ENCODE measurements at places on chromosomes 13 and 19. TPM values are rescaled to one million over a fixed set of nuclear protein-coding genes. Genes with fewer than 3 reads are reported as not detected.

The PAN3 gene
- 38.4 TPM for total RNA-seq

The ERICH4 gene
- not detected for total RNA-seq

The SOX1 gene
- total RNA-seq, result 1.7 TPM

The ACOD1 gene
- not detected for total RNA-seq

The ZNF525 gene
- 15.0 TPM for total RNA-seq

The CAPN12 gene
- 8.8 TPM for total RNA-seq

The ZFP14 gene
- 3.5 TPM for total RNA-seq

The CEACAM3 gene
- not detected for total RNA-seq

The SRRM5 gene
- 1.0 TPM for total RNA-seq

The PLPPR3 gene
- 5.1 TPM for total RNA-seq

The FBXW9 gene
- 10.6 TPM for total RNA-seq

GRCh38 chr19:8517551-8518442 lies 3.8 kb upstream of the ZNF414 start:
- no peak for DNase-seq

- DNase-seq, result no peak
Measured at GRCh38 chr13:112346899-112347229, 29.3 kb upstream of the SPACA7 start.

DNA sequence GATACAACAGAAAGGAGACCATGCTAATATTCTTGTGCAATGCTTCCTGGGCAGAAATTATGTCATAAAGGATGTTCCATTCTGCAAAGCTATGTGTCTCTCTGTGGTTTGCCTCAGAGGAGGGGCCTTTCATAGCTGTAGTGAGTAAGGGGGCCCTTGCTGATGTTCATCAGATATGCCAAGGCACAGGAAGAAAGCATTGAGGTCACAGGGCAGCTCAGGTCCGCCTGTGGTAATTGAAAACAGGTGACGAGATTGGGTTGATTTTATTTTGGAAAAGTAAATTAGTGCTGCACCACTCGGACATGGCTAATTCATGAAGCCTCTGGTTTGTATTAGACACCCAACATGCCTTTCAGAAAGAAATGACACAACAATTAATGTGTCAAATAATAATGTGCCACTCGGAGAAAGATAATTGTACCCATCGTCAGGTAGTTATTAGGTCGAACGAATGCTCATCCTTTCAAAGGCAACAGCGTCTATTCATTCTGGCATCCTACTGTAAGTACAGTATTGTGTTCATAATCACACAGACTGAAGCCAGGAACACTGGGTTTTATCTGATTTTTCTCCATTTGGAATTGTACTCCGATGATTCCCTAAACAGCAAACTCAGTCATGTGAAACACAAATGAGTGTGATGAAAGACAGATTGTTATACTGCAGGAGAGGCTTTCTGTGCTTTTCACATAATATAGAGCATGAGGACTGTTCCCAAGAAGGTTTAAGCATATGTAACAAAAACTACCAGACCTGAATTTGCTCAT lies 421.6 kb upstream of the KLF12 start:
- no peak for DNase-seq

GRCh38 chr13:97878431-97879375 lies 74.8 kb upstream of the IPO5 start:
- DNase-seq, result no peak

- no peak for DNase-seq
Measured at GRCh38 chr13:62035981-62036380, 620.3 kb upstream of the PCDH20 start.

- no peak for DNase-seq
Measured at GRCh38 chr19:46520616-46521015, 24.9 kb upstream of the PNMA8B start.

DNA sequence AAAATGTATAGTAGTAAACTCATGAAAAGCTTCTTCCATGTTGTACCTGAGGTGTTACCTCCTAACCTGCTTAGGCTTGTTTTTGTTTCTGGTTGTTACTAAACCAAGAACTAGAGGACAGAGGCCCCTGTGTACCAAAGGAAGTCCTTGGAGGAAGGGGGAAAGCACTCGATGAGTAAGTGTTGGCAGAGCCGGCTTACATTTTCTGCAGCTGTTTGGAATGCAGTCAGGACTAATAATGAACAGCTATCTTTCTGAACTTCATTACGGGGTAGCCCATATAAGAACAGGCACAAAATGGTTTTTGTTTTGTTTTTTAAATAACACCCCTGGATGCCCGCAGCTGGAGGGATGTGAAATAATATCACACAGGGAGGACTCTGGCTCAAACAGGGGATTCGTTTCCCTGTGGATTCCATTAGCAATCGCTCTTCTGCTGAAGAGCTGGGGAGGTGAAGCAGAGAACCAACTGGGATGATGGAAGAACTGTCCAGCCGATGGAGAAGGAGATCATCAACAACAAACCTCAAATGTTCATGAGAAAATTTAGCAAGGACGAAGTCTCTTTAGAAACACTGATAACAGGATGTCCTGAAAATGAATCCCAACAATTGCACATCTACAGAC lies 214.2 kb upstream of the MAB21L1 start:
- no peak for DNase-seq

- DNase-seq, result no peak
Measured at GRCh38 chr19:9671655-9672054, 3.2 kb downstream of the ZNF562 start.

DNA sequence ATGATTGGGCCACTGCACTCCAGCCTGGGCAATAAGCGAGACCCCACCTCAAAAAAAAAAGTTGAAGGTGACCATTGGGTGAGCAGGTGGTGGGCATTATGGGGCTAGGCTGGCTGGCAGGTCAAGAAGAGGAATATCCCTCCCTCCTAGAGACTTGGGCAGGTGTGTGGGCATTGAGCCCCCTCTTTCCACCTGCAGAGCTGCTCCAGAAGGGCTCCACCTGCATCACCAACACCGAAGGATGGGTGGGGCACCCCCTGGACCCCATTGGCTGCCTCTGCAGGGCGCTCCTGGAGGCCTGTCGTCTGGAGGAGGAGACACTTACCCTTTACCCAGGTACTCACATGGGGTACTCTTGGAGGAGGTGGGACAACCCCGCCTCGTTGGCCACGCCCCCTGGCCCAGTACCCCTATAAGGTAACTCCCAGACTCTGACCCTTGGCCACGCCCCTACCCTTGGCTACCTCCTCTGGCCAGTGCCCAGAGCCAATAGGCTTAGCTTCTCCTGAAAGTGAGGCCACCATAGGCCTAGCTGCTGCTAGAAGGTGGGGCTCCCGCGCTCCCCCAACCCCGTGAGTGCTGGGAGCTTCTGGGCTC lies 21.9 kb downstream of the ZSWIM4 start:
- DNase-seq, result peak; percentile 90

GRCh38 chr13:56886398-56886797 lies 254.3 kb upstream of the PRR20A start:
- no peak for DNase-seq

DNA sequence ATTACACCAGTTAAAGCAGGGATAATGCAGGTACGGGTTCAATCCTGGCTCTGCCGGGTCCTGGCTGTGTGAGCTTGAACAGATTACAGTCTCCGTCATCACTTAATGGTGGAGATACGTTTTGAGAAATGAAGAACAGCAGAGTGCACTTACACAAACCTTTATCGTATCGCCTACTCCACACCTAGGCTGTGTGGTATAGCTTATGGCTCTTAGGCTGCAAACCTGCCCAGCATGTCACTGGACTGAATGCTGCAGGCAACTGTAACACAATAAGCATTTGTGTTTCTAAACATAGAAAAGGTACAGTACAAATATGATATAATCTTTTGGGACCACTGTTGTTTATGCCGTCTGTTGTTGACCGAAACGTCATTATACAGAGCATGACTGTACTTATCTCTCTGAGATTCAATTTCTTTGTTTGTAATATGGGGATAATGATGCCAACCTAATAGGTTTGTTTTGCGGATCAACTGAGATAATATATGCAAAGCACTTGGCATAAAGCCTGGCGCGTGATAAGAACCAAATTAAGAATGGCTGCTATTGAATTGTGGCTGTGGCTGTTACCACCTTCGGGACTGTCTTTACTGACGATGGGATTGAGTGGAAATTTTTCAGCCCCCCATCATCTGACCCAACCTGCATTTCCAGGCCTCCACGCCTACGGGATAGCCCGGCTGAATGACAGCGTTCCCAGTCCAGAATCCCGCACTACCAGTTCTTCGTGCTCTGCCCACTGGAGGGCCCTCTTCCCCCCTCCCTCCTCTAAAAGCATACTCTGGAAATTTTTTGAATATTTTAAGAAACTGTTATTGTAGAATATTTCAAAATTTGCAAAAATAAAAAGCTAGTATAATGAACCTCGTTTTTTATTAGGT lies 11.2 kb downstream of the KRTDAP start:
- peak; percentile 38 for DNase-seq

GRCh38 chr13:98576200-98576945 lies 534 bp downstream of the STK24 start:
- DNase-seq, result peak; percentile 65

GRCh38 chr19:13613447-13613846 lies 107.2 kb upstream of the CACNA1A start:
- DNase-seq, result no peak

- peak; percentile 52 for DNase-seq
Measured at GRCh38 chr13:45518525-45519245, 53.9 kb downstream of the COG3 start.

DNA sequence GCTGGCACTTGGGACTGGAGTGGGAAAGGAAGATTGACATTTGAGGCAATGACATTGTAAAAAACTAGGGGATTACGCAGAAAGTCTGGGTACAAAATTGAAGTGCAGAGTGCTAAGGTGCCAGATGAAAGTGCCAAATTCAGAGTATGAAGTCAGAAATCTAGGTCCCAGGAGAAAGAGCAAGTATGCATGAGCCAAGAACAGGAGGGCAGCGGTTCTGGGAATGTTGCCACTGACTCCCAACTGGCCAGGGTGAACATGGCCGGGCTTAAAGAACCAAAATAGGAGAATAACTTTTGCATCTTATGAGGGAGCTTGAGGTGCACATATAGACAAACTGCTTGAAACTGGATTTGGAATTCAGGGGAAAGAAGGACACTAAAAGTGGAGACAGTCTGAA lies 495.8 kb upstream of the KLF12 start:
- no peak for DNase-seq

DNA sequence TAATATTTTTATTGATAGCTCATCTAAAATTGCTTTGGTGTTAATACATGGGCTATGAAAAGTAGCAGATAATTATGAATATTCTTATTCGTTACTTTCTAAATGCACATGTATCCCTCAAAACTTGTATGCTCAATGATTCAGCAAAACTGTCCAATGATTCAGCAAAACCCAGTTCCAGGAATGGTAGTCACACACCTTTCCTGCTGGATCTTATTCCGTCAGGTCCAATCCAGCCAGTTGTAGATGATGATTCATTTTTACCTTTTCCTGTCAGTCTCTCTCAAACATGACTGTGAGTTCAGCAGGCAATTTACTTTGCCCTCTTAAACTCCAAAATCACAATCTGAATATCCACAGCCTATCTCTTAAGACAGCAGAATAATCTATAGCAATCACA lies 1082.6 kb downstream of the EFNB2 start:
- DNase-seq, result no peak

- DNase-seq, result no peak
Measured at GRCh38 chr19:1355568-1356507, 27.9 kb upstream of the NDUFS7 start.

DNA sequence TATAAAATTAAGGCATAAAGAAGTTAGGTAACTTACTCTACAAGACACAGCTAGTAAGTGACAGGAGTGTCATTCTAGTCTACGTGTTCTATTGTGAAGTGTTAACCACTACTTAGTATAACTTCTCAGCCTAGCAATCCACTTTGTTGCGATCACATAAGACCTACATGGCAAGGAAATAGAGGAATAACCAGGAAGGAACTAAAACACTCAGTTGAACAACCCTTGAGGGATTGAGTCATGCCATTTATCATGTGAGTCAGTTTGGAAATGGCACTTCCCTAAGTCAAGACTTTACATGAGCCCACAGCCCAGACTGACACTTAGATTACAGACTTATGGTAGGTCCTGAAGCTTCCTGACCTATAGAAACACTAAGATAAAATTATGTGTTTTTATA lies 279.5 kb upstream of the PCDH20 start:
- no peak for DNase-seq

DNA sequence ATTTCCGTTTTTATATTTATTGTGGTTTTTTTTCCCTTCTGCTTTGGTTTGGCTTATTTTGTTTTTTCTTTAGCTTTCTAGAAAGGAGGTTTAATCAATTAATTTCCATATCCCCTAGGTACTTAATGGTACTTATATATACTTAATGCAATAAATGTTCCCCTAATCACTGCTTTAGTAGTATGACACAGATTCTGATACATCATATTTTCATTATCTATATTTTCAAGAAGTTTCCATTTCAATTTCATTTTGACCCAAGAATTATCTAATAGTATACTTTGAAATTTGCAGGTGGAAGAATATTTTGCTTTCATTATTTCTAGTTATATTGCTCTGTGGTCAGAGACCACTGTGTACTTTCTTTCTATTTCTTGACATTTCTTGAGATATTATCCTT lies 66.6 kb upstream of the STK24 start:
- no peak for DNase-seq
